Stimulated activated CD4-positive, alpha-beta T cell treated with anti-CD3 and anti-CD28 coated beads, TNF-alpha, amount 100 ng/mL, for 1 hour (primary cell): ENCODE measurements at places on chromosomes 6 and 20.
A peak's percentile ranks its signal among the peaks of the same experiment; 100 is the strongest.

DNA sequence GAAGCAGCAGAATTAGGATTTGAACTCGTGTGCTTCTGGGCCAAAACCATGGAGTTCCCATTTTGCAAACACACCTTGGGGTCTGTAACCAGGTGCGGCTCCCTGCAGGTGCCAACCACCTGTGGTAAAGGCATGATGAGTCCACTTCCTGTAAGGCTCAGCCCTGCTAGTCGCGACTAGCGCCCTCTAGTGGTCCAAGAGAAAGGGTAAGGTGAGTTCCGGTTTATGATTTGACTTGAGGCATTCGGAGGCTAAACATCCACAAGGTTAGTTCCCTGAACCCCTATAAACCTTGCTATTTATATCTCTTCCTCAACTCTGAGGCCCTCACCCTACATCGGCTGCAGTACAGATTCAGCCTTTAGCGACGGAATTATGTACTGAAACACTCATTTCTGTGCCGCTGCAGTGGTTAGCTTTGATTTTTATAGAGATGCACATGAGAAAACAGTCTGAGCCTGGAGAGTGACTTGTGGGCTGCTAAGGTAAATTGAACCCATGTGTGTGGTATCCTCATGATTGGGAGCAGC lies 173.4 kb downstream of the PLCB1 start:
- peak; percentile 35 for DNase-seq

- no peak for DNase-seq
Measured at GRCh38 chr6:151284012-151284411, 44.2 kb downstream of the AKAP12 start.

- no peak for DNase-seq
Measured at GRCh38 chr6:168597471-168597875, 156.5 kb downstream of the SMOC2 start.

DNA sequence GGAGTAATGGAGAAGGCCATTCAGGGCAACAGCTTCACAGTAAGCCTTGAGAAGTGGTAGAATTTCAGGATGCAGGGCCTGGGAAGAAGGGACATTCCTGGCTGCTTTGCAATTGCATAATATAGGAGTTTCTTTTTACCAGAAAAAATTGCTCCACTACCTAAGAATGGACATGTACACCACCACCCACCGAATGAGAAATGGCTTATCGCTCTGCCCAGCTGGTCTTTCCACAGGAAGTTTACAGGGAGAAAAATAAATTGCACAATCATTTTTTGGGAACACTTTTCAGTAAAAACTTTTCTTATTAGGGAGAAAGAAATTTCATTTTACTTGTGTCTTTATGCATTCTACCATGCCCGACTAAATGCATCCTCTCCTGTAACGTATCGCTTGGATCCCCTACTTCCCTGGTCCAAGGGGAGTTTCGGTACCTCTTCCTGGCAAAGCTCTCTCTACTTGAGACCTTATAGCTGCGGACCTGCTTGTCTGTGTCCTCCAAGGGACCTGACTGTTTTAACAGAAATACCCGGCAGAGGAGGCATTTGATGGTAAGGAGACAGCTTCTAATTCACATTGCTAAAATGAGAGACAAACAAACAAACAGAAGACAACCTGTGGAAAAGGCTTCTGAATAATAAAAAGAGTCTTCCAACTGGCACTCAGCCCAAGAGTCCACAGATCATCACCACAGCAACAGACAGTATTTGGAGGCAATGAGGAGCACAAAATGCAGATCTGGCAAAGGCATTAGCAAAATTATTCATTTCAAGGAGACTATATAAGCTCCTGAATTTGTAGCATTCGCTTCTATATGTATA lies 54.2 kb downstream of the MAP3K5 start:
- no peak for DNase-seq

- no peak for DNase-seq
Measured at GRCh38 chr6:24838994-24839393, 40.3 kb upstream of the ARMH2 start.

- DNase-seq, result no peak
Measured at GRCh38 chr20:56930876-56931275, 301.8 kb downstream of the TFAP2C start.

DNA sequence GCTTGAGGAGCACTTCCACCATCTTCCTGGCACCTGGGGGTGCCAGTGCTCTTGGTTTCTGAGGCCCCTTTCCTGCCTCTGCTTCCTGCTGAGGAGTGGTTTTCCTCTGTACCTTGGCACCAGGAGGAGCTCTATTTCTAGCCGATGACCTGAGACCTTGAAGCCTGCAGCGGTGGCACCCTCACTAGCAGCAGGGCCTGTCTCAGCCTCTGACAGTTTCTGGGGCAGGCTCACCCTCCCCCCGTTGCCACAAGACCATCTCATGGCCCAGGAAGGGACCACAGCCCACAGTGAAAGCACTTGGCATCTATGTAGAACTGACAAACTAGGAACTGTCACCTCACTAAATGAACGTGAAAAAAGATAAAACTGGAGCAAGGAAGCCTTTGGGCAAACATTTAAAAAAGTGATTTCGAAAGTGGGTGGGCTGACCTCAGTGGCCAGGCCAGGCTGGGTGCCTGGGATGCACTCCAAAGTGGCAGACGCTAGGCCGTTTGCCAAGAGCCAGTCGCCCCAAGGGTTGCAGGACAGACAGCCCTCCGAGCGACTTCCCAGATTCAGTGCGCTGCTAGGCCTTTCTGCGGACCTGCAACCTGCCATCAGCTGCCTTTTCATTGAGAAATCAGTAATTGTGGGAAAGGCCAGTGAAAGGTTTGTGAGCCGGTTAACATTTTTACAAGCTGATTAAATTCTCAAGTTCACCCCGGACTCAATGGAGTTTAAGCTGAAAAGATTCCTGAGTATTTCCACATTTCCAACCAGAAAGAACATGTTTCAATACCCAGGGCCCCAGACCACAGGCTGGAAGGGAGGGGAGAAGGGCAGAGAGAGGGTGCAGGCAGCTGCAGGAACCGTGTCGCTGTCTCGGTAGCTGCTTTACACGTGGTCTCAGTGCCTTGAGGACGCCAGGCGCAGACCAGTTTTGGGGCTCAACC lies 303.7 kb downstream of the ESR1 start:
- no peak for DNase-seq

DNA sequence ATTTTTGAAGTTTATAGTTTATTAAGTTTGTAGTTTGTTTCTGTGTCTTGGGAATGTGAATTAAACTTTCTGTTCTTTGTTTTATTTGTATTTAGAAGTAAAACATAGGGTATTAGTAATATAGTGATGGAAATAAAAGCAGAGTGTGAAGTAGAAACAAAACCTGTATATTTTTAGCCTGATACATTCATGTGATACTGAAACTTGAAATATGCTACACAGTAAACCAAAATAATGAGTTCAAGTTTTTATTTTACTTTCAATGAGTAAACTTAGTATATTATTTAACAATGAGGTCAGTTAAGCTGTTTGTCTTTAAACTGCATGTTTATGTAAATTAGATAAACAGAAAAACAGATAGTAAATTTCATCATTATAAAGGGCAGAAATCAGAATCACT lies 1592.6 kb downstream of the GRIK2 start:
- no peak for DNase-seq

DNA sequence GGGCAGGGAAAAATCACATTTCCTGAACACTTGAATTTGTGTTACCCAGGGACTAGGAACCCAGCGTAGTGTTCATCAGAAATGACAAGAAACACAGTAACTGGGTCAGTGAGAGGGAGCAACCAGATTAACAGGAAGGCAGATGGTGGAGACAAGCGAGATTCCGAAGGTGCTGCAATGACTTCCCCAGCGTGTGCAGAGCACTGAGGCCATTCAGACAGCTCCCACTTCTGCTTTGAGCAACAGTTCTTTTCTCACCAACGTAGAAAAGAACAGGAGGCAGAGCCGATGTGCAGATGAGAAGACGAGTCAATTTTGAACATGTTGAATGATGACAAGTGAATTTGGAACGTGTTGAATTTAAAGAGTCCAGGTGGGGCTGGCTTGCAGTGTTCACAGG lies 63.1 kb upstream of the IFNGR1 start:
- no peak for DNase-seq

DNA sequence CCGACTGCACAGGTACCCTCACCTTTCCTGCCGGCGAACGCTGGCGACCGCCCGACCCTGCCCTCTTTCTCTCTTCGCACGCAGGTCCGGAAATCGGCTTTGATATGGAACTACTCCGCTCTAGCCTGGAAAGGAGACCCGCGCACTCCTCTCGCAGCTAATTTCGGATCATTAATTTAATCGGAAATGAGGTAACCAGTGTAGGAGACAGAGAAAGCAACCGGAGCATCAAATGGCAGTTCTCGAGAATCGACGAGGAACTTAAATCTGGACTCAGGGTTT lies 949 bp upstream of the ATXN1 start:
- DNase-seq, result no peak

DNA sequence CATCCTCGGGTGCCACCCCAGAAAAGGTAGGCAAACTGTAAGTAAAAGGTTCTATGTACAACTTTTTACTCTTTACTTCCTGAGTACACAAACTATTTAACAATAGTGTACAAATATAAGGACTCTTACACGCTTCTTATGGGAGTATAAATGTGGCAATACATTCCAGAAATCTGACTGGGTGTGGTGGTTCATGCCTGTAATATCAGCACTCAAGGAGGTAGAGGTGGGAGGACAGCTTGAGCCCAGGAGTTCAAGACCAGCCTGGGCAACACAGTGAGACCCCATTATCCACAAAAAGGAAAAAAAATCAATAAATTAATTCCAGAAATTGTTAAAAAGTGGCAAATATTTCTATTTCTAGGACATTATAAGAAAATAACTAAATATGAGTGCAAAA lies 48.9 kb downstream of the PIGU start:
- DNase-seq, result no peak

- no peak for DNase-seq
Measured at GRCh38 chr6:122681705-122682104, 71.5 kb downstream of the PKIB start.
